ENCODE measurements at places on chromosomes 12 and 14.
A peak's percentile ranks its signal among the peaks of the same experiment; 100 is the strongest.

GRCh38 chr14:66850258-66850888 is 338.9 kb upstream of the GARIN2 start:
- DNase-seq = no peak

- no peak for DNase-seq
Measured at GRCh38 chr14:46691819-46692218, 40.2 kb upstream of the RPL10L start.

DNA sequence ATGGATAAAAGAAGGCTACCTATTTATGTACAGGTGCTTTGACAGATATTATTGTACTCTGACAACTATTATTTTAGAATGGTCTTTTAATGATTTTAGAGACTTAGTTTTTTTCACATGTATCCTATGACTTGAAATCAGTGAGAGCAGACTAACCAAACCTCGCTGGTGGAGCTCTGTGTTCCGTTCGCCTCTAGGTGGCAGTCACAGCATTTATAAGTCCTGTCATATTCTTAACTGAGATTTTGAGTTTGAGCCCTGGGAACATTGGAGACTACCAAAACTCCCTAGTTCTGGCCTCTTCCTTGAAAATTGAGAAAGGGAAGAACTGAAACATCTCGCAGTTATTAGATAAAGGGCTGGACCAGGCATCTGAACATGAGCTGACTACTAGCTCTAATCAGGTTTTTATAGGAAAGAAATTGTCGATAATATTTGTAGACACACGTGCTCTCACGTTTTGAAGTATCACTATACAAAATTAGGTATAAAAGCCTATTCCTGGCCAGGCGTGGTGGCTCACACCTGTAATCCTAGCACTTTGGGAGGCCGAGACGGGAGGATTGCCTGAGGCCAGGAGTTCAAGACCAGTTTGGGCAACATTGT is 48.3 kb downstream of the TTLL5 start:
- DNase-seq = peak; percentile 15

DNA sequence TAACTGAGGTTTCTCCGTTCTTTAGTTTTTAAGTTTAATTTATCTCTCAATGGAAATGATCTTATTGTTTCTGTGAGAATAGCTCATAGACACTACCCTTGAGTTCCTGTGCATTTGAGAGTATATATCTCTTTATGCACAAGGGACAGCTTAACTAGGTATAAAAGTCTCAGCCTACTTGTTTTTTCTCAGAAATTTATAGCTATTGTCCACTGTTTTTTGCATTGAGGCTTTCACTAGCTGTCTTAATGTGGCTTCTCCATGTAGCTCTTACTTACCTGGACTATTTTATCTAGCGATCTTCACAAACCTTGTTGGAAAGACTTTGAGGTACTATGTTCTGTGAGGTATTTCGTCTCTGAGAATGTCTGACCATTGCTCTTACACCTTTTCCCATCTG is 153.9 kb upstream of the RTL1 start:
- DNase-seq = no peak

DNA sequence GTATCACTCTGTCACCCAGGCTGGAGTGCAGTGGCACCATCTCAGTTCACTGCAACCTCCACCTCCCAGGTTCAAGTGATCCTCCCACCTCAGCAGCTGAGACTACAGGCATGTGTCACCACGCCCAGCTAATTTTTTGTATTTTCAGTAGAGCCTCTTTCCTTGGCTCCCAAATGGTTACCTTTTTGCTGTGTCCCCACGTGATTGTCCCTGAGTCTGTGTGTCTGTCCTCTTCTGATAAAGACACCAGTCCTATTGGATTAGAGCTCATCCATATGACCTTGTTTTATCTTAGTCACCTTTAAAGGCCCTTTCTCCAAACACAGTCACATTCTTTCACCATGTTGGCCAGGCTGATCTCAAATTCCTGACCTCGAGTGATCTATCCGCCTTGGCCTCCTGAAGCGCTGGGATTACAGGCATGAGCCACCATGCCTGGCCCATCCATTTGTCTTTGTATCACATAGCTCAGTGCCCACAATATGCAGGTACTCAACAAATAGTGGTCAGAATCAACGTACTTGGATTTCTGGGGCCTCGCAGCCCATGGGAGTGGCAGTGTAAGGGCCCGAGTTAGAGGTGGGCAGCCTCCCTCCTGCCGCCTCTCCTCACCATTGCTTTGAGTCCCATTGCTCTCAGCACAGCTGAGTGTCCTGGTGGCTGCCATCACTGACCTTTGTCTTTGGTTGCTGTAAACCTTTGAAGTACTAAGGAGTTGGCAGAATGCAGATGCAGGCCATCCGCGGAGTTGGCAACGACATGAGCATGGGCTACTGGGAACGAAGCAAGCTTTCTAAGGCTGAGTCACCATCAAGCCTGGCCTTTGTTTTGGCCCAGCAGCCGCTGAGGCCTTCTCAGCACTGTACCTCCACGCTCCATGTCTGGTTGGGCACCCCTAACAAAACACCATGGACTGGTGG is 9.3 kb downstream of the TPCN1 start:
- no peak for DNase-seq

DNA sequence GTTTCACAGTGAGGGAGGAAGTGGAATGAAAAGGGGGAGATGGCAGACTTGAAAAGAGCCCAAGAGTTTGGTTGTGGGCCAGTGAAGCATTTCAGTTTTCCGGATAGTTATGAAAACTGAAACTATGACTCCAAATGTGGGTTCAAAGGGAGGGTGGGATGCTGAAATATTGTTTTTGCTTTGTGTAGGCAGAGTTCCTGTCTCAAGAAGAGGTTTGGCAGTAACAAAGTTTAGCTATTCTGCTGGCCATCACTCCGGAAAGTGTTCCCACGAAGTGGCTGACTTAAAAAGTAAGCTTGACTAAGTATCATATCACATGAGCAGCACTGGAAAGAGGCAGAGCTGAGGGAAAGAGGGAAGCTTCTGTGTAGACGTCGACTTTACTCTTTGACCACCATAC is 85.2 kb downstream of the CAND1 start:
- DNase-seq = no peak

DNA sequence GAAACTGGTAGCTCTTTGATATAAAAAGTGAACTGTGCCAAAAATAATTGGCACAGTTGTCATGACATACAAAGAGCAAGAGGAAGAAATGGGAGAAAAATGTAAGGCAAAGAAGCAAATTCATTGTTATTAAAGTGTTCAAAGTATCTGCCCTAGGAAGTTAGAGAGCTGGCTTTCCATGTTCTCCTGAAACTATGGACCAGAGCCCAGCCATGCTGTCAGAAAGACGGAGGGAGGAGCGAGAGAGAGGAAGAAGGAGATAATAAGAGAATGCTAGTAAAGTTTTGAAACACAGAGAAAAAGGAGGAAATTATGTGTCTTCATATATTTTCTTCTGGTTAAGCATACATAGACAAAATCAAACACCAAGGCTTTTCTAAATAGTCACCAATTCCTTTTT is 78.1 kb upstream of the PELI2 start:
- DNase-seq = no peak

DNA sequence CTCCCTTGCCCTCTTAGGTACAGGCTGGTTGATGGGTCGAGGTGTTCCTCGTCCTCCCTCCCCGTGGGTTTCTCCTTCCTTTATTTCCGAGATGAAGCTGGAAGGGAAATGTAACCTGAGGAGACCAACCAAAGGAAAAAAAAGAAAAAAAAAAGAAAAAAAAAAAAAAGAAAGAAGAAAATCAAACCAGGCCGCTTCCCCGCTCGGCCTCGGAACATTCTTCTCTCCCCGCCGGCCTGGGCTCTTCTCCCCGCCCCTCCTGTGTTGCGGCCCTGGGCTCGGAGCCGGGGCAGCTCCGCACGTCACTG is 1.6 kb upstream of the NFATC4 start:
- no peak for DNase-seq

- no peak for DNase-seq
Measured at GRCh38 chr12:5489017-5489416, 57.1 kb downstream of the NTF3 start.

DNA sequence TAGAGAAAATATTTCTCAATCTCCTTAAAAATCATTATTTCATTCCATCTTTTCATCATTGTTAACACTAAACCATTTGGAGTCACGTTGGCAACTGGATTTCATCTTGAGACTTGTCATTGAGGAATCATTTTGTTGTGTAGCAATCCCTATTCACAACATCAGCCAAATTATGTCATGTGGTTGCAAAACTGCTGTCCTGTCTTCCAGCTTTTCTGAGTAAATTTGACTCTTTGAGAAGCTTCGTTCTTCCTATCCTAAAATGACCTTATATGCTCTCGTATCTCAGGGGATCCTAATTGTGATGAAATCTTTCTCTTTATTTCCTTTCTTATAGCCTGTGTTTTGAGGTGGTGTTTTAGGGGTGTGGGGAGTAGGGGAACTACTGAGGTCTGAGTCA is 30.6 kb upstream of the KICS2 start:
- DNase-seq = no peak

DNA sequence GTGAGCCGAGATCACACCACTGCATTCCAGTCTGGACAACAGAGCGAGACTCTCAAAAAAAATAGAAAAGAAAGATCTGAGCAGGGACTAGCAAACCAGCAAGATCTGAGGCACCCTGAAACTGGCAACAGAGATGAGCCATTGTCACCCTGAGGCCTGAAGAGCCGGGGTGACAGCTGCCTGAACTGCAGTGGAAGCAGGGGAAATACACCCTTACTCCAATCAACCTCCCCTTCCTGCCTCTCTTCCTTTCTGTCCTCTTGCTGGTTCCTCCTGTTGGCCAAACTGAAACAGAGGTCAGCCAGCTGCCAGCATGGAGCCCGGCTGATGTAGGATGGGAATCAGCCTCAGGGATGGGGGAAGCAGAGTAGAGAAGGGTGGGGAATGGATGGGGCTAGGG is 192.0 kb downstream of the CHST11 start:
- no peak for DNase-seq

- no peak for DNase-seq
Measured at GRCh38 chr12:111870706-111871105, 28.7 kb downstream of the MAPKAPK5 start.

DNA sequence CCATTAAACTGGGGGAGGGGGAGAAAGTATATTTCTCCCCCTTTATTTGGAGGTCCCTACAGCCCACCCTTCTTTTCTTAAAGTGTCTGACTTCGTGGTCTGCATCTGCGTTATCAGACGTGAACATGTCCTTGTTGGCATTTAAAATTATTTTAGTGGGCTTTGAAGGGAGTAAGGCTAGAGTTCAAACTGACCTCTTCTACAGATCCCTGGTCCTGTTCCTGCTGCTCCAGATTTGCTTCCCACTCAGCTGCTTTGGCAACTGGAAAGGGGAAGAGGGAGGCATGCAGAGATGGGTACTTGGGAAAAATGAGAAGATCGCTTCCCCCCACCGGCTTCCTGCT is 611 bp upstream of the SIX6 start:
- no peak for DNase-seq

- DNase-seq = no peak
Measured at GRCh38 chr12:25723921-25724491, 170.9 kb upstream of the LMNTD1 start.

DNA sequence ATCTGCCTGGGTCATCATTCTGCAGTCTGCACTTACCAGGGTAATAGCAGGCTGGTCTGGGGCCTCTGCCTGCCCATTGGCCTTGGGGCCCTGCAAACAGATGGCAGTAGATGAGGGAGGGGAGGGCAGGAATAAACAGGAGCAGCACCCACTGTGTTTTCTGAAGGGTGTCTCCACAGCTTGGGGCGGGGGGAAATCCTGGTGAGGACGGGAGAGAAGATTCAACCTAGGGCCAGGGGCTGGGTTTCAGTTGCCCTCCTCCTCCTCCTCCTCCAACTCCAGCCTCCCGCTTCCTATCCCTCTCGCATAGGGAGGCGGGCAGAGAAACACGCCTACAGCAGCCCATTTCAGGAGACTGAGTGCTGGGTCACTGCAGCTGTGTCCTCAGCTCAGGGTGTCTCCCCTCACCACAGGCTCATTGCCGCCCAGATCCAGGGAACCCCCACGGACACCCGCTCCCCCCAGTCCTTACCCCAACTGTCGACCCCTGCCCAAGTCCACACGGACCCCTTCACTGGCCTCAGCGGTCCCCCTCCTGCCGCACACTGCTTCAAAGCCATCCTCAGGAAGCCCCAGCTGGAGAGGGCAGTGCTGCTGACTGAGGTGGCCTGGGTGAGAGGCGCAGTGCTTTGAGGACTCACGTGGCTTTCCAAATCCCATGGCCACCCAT is 9.1 kb upstream of the KRT80 start:
- DNase-seq = no peak

DNA sequence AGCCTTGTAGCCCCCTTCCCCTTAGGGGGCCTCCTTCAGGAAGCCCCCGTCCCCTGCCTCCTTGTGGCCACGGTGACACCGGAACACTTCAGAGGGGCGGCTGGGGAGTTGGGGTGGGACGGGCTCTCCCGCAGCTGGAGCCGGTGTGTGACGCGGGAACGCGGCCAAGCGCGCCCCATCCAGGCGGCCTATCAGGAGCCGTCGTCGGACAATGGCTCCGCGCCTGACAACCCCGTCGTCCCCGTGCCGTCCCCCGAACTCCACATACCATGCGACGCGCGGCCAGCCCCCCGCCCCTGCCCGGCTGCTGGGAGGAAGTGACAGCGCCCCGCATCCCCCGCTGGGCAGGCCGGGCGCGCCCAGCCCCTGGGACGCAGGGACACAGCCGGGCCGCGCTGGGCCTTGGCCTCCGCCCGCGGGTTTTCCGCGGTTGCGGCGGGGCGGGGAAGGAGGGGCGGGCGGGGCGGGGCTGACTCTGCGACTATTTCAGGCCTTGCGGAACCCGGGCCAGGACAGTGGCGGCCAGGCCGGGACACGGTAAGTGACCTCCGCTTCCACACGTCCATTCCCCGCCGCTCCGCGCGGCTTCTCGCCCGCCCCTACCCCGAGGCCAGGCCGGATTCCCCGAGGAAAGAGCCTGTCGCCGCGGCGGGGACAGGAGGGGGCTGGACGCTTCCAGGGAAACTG is at the start of gene TNFAIP2:
Gene TNFAIP2 (plus strand): TSS at position 515 of the 687 bp plus-strand sequence. CDS start 2,997 bp downstream, outside the sequence.
- no peak for DNase-seq

DNA sequence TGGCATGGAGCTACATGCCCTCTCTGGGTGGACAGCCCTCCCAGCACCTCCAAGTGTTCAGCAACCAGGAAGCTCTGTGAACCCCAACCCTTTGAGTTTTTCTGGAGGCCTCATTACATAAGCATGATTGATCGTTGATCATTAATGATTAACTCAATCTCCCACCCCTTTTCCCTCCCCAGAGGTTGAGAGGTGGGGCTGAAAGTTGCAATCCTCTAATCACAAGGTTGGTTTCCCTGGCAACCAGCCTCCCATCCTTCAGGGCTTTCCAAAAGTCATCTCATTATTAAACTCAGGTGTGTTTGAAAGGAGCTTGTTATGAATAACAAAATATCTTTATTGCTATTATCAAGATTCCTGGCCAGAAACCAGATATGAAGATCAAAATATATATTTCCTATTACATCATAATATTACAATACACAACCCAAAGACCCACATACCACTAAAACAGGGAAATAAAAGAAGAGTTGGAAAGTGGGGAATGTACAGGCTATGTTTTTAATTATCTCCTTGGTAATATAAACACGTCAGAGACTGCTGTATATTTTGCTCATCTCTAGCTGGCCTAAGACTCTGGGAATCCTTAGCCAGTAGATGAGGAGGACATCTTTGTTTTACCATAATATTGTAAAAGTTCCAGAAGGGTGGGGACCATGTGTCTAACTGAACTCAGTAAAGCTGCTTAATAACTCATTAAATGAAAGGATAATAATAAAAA is 73.6 kb downstream of the SSPN start:
- DNase-seq = no peak

GRCh38 chr12:124451637-124452243 is 115.7 kb downstream of the NCOR2 start:
- DNase-seq = no peak

Data from HuH-7.5 (cell line).